ENCODE measurements at places on chromosomes 5 and 9.

DNA sequence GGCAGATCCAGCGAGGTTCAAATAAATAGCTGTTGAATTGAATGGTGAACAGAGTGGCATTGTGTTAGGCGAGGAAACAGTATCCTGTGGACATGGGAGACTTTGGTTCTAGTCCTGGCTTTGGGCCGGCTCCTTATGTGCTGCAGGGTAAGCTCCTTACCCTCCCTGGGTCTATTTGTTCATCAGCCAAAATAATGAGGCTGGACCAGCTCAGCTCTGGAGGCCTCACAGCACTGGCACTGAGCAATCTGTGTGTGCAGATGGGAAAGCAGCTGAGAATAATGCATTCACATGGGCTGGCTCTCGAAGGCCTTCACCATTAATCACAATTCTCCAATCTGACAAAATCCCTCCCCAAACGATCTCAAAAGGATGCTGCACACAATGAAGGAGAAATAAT lies 81.9 kb downstream of the APBA1 start:
- no peak for DNase-seq

- no peak for DNase-seq
Measured at GRCh38 chr5:172411484-172412072, 42.7 kb downstream of the SH3PXD2B start.

DNA sequence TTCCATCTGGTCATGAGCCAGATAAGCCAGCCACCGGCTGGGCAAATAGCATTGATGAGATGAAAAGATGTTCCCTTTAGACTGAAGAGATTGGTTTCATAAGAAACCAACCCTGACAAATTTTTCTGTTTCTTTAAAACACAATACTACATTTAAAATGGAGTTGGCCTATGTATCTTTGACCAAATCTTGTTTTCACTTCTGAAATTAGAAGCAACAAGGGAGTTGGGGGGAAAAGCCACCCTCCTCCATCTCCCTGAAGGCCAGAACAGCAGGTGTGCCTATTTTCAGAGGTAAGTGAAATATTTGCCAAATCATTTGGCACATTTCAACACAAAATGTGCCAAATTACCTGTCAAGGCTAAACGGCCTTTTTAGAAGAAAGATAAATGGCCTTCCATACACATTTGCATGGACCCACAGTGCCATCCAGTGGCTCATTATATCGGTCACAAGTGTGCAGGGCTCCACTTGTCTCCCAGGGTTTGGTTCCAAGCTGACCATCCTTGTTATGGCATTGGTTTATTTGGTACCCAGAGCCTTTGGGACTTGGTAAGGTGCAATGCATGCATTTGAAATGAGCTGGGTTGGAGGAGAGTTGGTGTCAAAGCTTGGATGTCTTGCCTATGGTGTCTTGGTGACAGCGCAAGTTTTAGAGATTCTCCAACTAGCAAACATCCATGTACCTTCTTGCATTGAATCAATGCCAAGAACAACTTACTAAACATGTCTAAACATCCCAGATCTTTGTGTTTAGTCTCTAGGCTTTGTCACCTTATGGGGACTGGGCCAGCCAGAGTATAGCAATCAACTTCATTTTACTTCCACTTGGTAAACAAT lies 372.0 kb upstream of the KIF2A start:
- DNase-seq: no peak

DNA sequence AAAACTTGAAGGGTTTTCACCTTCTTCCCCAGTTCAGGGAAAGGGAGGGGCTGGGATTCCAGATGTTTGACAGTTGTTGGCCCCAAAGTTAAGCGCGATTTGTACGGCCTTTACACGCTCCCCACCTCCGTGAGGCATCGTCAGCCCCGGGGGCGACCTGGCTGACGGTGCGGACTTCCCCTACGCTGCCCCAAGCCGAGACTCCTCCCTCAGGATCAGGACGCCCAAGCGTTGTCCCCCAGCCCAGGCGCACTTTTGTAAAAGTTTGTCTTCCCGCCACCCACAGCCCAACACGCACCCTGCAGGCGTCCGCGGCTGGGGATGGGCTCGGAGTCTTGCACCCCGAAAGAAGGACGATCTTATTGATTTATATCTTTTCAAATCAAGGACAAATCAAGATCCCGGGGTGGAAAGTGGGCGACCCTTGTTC lies 713 bp downstream of the MOB3B start:
- peak; percentile 50 for DNase-seq

DNA sequence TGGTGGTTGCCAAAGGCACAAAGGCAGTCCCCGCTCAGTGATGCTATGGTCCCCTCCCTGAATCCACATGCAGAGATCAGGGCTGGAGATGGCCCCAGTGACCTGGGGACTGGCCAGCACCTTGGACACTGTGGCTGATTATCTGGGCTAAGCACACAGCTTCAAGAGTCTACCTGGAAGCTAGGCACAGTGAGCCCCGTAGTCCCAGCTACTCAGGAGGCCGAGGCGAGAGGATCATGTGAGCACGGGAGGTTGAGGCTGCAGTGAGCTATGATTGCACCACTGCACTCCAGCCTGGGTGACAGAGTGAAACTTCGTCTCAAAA lies 8.3 kb upstream of the SCGB3A1 start:
- DNase-seq: no peak

GRCh38 chr9:38296807-38297206 lies 95.7 kb upstream of the ALDH1B1 start:
- no peak for DNase-seq

DNA sequence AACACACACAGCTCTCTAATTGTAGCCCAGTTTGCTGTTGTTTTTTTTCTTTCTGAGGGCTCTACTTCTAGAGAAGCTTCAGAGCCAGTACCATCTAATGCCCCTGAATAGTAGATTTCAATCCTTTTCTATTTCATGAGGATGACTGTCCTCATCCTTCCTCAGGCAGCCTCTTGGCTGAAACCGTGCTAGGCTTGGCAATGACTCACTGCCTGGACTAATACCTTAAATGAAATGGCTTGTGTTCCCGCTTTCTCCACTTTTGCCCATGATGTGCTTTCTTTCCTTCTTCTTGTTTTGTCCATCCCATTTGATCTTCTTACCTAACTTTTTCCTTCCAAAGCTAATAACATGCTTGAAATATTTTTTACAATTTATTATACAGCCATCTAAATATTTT lies 80.1 kb downstream of the ITGA1 start:
- DNase-seq: no peak
